Cortex of kidney (tissue), 1 donor: ENCODE measurements at places on chromosomes 6 and 20.

- DNase-seq, result no peak
Measured at GRCh38 chr20:61596687-61597330, 344.7 kb downstream of the CDH4 start.

DNA sequence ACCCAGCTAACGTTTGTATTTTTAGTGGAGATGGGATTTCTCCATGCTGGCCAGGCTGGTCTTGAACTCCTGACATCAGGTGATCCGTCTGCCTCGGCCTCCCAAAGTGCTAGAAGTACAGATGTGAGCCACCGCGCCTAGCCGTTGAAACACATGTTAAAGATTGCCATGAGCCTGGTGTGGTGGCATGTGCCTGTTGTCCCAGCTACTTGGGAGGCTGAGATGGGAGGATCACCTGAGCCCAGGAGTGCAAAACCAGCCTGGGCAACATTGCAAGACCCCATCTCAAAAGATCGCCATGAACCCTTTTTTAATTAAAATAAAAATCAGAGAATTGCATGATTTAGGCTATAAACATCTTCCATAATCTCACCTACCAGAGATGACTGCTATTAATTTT is 2.7 kb downstream of the EFCAB8 start:
- no peak for DNase-seq

- no peak for DNase-seq
Measured at GRCh38 chr20:59385480-59385879, 85.1 kb downstream of the EDN3 start.

- DNase-seq, result no peak
Measured at GRCh38 chr6:169213814-169214520, 39.7 kb downstream of the THBS2 start.

DNA sequence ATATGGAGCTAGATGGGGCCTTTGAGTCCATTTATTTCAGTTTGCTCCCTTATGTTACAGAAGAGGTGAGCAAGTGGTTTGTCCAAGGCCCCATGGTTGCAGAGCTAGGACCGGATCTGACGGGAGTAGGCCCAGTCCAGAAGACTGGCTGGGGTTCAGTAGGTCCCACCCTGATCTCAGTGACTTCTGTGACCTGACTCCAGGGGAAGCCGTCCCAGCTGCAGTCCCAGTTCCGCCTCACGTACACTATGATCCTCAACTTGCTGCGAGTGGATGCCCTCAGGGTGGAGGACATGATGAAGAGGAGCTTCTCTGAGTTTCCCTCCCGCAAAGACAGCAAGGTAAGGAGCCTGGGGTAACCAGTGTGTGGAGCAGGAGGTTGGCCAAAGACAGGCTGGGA is 5.4 kb downstream of the DXO start:
- no peak for DNase-seq

GRCh38 chr6:20454204-20454824 is 52.6 kb downstream of the E2F3 start:
- no peak for DNase-seq

GRCh38 chr6:144599615-144600014 is 314.5 kb downstream of the UTRN start:
- DNase-seq, result no peak

- DNase-seq, result no peak
Measured at GRCh38 chr6:83609248-83609647, 96.9 kb downstream of the PRSS35 start.

- DNase-seq, result no peak
Measured at GRCh38 chr6:107716688-107717089, 107.4 kb downstream of the SCML4 start.
